ENCODE measurements at places on chromosomes 2 and 18. TPM values are rescaled to one million over a fixed set of nuclear protein-coding genes. Genes with fewer than 3 reads are reported as not detected.

CCDC178 gene
- not detected for total RNA-seq

TNS1 gene
- 1.1 TPM for total RNA-seq

GRCh38 chr2:129780316-129781270 is 198.9 kb upstream of the RAB6C start:
- no peak overlapping the region for H3K4me3 ChIP-seq
- no peak overlapping the region for H3K27ac ChIP-seq
- H3K4me1 ChIP-seq, result no peaks in the 10 kb centered on the region

- H3K36me3 ChIP-seq, result no peaks in the 10 kb centered on the region
- H3K4me3 ChIP-seq, result no peak overlapping the region
- H3K27me3 ChIP-seq, result no peaks in the 10 kb centered on the region
- no peaks in the 10 kb centered on the region for H3K4me1 ChIP-seq
Measured at GRCh38 chr2:129456691-129457090, 522.8 kb upstream of the RAB6C start.

DNA sequence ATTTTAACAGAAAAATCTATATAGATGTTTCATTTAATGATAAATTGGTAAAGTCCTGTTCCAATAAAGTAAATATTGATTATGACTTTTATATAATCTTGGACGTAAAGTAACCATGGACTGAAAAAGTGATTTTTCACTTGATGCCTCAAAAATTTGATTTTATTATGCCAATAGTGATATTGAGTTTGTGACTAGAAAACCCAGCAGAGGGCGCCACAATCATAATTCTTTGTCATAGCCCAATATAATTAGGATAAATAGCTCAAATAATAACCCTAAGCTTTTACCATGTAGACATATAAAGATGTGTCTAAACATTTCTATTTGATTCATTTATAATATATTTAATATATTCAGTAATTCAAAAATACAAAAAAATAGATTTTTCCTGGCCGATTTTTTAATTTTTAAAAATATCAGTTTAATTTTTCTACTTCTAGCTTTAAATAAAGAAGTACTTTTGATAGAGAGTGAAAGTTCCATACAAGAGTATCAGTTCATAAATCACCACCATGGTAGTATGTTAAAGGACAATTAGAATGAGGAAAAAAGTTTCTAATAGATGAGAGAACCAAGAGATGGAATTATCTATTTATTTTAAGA is 30.7 kb downstream of the CAMKMT start:
- no peak overlapping the region for H3K27ac ChIP-seq
- no peaks in the 10 kb centered on the region for H3K27me3 ChIP-seq
- no peaks in the 10 kb centered on the region for H3K4me1 ChIP-seq
- no peak overlapping the region for H3K4me3 ChIP-seq
- peak; percentile 63 for DNase-seq
- no peaks in the 10 kb centered on the region for H3K36me3 ChIP-seq

DNA sequence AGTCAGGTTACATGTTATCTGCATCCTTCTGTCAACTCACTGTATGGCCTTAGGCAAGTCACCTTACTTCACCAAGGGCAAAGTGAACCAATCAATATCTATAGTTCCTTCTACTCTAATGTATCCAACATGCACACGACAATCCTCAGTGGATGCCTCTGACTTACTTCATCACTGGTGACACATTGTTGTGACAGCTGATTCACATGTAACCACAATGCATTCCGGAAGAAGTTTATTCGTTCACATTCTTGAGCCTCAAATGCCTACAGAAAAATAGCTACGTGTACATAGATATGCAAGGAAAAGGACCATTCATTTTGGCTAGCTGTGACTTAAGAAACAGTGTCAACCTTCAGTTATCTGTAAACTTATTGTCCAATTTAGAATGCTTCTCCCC is 26.3 kb upstream of the EPG5 start:
- peaks cover 3% of the 10 kb centered on the region for H3K36me3 ChIP-seq
- no peak overlapping the region for H3K4me3 ChIP-seq
- DNase-seq, result no peak
- peaks cover 12% of the 10 kb centered on the region for H3K4me1 ChIP-seq
- no peak overlapping the region for H3K27ac ChIP-seq
- no peaks in the 10 kb centered on the region for H3K27me3 ChIP-seq

- H3K4me3 ChIP-seq, result no peak overlapping the region
- DNase-seq, result no peak
- no peaks in the 10 kb centered on the region for H3K4me1 ChIP-seq
- no peaks in the 10 kb centered on the region for H3K36me3 ChIP-seq
- no peaks in the 10 kb centered on the region for H3K27me3 ChIP-seq
Measured at GRCh38 chr2:173252581-173252980, 102.1 kb upstream of the CDCA7 start.

- H3K36me3 ChIP-seq, result no peaks in the 10 kb centered on the region
- H3K4me1 ChIP-seq, result peaks cover 33% of the 10 kb centered on the region
- DNase-seq, result no peak
- no peak overlapping the region for H3K27ac ChIP-seq
Measured at GRCh38 chr2:46296216-46296839, 879 bp upstream of the EPAS1 start.

- no peak for DNase-seq
- H3K27me3 ChIP-seq, result no peaks in the 10 kb centered on the region
- no peaks in the 10 kb centered on the region for H3K36me3 ChIP-seq
Measured at GRCh38 chr18:13424363-13424762, 205.8 kb downstream of the LDLRAD4 start.

DNA sequence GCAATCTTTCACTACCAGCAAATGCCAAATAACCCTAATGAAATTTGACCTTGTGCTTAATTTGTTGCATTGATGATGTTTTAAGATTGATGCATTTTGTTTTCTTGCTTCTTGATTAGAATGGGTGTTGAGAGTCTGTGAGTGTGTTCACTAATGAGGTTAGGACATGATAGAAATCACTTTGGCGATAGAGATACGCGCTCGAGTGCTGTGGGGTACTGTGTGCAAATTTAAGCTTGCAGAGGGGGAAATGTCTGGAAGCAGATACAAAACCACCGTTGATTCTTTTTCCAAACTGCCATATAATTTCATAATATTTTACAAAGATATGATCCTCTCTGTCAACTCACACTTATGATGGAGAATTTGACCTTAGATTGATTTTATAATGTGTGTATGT is 200.9 kb downstream of the PIEZO2 start:
- H3K4me3 ChIP-seq, result no peak overlapping the region
- H3K27me3 ChIP-seq, result no peaks in the 10 kb centered on the region
- no peaks in the 10 kb centered on the region for H3K4me1 ChIP-seq
- DNase-seq, result no peak
- no peak overlapping the region for H3K27ac ChIP-seq
- no peaks in the 10 kb centered on the region for H3K36me3 ChIP-seq
